ENCODE measurements at places on chromosomes 16 and 17.

DNA sequence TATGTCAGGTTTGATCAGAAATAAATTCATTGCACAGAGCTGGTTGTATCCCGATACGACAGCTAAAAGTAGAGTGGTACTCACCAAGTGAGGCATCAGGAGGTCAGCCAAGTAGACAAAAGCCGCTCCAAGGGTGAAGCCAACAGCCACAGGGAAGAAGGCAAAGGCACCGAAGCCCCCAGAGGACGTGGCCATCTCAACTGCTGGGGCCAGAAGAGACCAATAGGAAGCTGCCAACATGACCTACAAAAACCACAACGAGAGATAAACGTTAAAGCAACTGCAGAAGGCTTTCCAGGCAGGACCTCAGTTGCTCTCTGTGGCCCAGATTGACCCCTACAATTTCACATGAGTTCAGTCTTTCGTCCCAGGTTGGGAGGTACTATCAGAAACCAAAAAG, 61.0 kb downstream of the SLC39A11 start:
- no peak for DNase-seq

GRCh38 chr16:20865420-20866131, 34.6 kb downstream of the DCUN1D3 start:
- DNase-seq, result peak; percentile 83

GRCh38 chr17:33901085-33901484, 354.0 kb upstream of the CCL2 start:
- no peak for DNase-seq

DNA sequence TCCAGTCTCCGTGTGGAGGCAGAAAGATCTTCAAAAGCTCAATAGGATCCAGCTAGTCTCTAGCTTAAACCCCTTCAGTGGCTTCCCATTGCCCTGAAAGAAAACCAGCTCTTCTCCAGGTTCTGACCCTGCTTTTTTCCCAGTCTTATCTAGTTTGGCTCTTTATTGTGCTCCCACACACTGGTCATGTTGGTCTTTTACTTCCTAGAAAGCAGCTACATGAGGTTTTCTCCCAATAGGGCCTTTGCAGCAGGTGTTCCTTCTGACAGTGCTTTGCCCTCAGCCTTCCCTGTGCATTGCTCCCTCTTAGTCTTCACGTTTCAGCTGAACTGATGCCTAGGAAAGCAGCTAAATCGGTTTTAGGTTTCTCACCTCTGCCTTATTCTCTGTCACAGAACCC, 21.7 kb upstream of the ABCA3 start:
- no peak for DNase-seq

- no peak for DNase-seq
Measured at GRCh38 chr16:88783391-88784073, 1.5 kb downstream of the PIEZO1 start.
